ENCODE measurements at places on chromosomes 5 and 9.

DNA sequence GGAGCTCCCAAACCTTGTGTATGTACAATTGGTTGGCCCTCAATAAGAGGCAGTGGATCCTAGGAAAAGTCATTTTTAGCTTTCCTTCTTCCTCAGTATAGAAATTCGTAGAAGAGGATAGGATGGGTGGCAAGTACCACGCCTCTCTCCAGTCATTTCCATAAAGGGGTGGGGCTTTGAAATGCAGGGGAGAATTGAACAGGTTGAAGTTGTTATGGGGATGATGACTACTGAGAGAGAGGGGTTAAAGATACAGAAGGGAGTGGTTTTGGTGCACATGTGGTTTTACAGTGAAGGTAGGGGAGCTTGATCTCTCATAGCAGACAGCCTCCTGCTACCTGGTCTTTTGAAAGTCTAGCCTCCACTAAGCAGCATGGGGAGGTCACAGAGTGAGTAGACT is 54.4 kb upstream of the FAM120AOS start:
- DNase-seq = no peak

- DNase-seq = no peak
These were observed 116.8 kb downstream of the BOD1 start for GRCh38 chr5:173499471-173500212.

- DNase-seq = no peak
These were observed 3.6 kb downstream of the SPAAR start for GRCh38 chr9:35912791-35913400.

- DNase-seq = no peak
These were observed 82.9 kb downstream of the PTCD2 start for GRCh38 chr5:72402959-72403628.

DNA sequence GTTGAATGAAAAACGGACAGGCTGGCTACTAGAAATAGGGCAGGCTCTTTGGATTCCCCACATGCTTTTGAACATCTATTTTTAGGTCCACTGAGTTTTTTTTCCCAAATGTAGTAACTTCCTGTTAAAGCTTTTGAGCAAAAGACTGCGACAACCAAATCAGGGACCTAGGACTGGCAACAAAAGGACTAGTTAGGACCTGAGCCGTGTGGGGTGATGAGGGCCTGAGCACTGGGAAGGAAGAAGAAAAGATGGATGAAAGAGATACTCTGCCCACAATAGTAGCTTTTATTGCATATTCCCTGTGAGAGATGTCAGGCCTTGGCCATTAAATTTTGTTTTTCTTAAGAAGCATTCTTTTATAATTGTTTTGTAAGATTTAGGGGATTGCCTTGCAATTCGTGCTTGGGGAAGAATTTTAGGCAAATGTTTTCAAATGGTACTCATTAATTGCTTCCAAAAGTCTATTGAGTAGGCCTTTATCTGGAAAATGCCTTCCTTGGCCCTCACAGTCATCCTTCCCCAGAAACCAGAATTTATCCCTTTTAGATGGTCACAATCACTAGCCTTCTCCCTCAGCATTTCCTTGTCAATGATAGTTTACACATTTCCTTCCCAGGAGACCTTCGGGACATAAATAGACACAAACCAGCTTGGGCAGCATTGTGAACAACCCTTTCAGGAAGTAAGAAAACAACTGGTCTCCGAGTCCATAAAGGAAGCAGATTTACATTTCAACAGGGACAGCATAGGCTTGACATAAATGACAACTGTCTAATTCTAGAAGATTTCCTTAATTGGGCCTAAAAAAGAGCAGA is 166.5 kb downstream of the RMI1 start:
- no peak for DNase-seq

DNA sequence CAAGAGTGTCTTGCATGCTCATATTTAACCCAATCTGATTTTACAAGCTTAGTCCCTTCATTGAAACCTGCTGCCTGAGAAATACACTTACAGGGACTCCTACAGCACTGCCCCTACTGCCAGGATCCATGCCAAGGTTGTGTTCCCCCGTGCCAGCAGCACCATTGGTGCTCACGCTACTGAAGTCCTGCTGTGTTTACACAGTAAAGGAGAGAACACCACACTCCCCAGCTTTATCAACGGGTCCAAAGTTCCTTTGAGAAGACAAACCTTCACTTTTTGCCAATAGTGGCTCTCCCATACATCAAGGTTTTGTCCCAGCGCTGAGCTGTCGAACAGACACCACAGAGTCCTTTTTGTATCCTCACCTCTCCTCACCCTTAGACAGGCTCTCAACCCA is 155.1 kb upstream of the WWC1 start:
- no peak for DNase-seq

GRCh38 chr9:27430750-27431535 is 93.1 kb upstream of the IFNK start:
- no peak for DNase-seq

DNA sequence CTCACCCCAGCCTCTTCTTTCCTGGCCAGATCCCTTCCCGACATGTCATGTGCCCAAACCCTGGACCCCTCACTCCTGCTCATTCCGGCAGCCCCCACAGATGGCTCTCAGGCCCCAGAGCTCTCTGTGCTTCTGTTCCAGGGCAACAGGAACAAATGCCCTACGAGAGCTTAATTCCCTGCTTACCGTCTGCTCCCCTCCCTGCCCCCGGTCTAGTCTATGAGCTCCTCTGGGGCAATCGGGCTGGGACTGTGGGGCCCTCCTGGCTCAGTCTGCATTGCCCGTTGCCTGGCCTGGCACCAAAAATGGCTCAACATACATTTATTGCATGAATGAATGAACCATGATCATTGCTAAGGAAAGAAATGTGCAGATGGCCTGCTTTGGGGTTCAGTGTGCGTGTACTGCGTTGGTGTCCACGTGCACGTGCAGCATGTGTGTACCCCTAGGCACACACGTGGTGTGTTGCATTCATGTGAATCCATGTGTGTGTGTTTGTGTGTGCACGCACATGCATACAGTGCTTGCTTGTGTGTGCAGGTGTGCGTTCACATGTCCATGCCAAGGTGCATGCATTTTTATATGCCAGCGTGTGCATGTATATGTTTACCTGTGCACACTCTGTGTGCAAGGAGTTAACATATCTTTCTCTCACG is 201.2 kb upstream of the IER5L start:
- no peak for DNase-seq

- no peak for DNase-seq
These were observed 134.6 kb downstream of the RAB3C start for GRCh38 chr5:58717303-58718007.

- DNase-seq = no peak
These were observed 109.4 kb downstream of the MAT2B start for GRCh38 chr5:163614787-163615186.

GRCh38 chr5:42992088-42992879 is 47.8 kb downstream of the ANXA2R start:
- no peak for DNase-seq

- no peak for DNase-seq
These were observed 679.8 kb upstream of the FTMT start for GRCh38 chr5:121171834-121172233.

GRCh38 chr5:31531543-31531887 is 378 bp downstream of the DROSHA start:
- DNase-seq = peak; percentile 47

DNA sequence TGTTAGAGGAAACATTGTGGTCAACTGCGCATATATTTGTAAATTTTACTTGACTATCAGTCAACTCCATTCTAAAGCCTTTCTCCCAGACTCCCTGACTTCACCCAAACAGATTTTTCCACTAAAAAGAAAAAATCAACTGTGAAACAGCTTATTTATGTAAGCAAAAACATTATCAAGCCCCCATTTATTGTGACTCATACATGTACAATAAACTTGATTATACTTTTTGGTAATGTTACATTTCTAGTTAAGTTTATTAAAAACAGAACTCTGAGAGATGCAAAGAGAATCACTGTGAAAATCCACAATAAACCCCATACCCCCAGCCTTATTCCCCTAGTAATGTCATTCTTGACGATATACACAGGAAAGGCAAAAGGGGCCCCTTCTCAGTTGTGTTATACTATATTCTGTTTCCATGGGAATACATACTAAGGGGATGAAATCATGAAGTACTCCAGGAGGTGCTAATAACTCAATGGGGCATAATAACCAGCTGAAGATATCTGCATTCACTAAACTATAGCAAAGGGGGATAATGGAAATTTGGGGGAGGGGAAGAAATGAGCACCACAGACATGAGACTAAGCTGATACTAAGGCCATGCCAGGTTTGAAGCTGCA is 616.0 kb downstream of the ACTL7B start:
- DNase-seq = no peak

- DNase-seq = no peak
These were observed 55.2 kb downstream of the PSMB7 start for GRCh38 chr9:124359855-124360678.

GRCh38 chr5:105330185-105330584 is 1767.6 kb upstream of the NUDT12 start:
- no peak for DNase-seq

DNA sequence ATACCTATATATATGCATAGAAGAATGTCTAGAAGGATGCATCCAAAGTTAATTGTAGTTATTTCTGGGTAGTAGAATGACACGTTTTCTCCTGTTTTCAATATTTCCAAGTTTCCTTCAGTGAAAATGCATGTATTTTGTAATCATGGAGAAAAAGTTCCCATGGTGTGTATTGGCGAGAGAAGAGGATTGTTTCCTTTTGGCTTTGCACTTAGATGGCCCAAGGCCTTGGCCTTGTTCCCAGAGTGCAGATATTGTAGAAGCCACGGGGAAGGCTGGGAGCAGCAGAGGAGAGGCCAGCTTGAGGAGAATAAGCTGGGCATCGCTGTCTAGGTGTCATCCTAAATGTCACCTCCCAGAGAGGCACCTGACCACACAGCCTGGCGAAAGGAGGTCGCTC is 44.0 kb downstream of the IRF1 start:
- DNase-seq = peak; percentile 56

DNA sequence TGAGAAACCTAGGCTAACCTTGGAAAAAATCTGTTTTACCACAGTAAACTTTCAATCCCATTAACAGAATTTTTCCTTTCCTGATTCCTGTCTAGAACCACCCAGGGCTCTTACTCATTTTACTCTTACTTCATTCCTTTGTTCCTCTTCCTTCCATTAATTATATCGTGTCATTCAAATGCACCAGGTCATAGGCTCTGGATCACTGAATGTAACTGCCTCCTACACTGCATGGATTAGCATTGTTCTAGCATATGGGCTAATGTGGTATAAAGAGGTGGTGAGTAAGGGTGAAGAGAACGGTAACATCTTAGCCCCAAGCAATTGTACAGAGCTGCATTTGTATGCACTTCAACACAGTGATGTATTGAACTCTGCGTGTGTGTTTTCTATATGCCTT is 49.5 kb upstream of the SPINK5 start:
- no peak for DNase-seq

DNA sequence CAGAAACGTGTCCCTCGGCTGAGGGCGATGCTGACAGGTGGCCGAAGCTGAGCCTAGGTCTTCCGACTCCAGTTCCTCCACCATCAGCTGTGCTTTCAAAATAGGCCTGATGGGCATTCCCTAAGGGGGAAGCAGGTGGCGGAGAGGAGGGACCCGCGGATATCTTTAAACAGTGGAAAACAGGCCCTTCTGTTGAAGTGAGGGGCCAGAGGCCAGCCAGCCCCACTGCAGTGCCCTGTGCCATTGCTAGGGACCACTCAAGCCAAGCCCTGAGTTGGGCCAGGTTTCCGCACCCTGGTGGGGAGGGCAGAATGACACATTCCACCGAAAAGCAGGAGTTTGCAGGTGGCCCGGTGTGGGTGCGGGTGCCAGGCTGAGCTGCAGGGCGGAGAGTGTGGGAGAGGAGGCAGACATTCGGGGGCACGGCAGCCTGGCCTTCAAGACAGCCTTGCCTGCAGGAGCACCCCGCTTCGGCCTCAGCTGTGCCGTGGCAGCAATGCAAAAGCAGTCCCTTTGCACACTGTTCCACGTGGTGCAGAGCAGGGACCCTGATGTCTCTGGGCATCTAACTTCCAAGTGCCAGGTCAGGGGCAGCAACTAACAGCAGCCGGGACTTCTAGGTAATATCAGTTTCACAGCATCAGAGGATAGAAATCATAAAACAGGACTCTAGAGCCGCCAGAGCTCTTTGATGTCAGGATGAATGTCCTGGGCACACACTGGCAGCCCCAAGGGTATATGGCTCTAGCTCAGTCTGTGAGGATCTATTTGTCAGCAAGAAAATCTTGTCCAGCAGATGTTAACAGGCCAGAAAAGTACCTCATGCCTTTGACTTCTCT is 17.2 kb downstream of the HNRNPH1 start:
- no peak for DNase-seq

DNA sequence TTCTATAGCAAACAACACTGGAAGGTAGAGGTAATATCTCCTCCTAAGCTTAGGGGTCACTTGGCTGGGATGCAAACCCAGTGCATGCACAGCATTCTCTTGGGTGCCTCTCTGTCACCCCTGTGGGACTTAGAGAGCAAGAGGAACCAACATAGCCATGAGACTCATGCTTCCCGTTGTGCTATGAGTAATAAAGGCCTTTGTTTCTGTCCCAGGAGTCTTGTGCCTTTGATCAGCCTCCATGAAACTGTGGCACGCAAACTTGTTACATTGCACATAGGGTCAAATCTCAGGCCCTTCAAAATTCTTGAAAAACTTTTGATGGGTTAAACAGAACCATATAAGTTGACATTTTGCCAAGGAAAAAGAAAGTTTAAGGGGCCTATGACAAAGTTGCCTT is 272.8 kb downstream of the TAF11L14 start:
- DNase-seq = no peak

DNA sequence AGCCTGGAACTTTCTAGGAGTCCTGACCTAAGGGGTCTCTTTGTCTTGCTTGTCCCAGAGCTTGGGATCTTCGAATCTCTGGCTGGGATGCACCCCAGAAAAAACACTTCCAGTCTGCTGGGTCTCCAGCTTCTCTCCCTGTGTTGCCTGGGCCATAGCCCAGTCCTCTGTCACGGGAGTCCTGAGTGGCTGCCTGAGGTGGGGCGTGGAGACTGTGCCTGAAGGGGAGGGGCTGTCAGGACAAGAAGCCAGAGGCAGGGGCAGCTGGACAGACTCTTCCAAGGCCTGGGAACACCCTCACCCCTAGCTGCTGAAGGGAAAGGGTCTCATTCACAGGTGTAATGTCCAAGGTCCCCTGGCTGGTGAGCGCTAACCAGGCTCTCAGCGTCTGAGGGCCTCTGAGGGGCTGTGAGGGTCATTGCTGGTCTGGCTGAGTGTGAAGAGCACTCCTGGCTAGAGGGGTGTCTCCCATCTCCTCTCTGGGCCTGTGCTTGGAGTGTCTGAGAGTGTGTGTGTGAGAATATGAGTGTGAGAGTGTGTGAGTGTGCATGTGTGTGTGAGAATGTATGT is 20.4 kb upstream of the COL27A1 start:
- no peak for DNase-seq

DNA sequence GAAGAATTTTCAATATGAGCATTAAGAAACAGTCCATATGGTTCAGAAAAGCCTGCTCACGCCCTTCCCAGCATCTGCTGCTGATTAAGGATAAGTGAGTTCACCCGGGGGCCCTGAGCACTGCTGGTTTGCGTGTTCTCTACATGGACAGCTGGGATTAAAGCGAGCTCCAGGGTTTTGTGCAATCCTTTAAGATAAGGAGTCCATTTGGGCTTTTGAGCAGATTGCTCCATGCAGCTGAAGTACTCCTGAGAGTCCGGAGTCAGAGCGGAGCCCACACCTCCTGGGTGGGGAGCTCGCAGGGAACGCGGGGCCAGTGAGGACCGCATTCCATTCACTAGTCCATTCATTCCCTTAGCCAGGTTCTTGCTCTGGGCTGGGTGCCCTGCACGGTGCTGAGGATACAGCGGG is 149.3 kb upstream of the COL5A1 start:
- DNase-seq = peak; percentile 80

All from AG08396 (cell line).